ENCODE measurements at places on chromosomes 16 and 17. TPM values are rescaled to one million over a fixed set of nuclear protein-coding genes. Genes with fewer than 3 reads are reported as not detected.

The KRT33A gene
- total RNA-seq: not detected

The ANKS4B gene
- total RNA-seq: 0.05 TPM

The CRHR1 gene
- total RNA-seq: 20.6 TPM

The KRT20 gene
- total RNA-seq: not detected

The ATP2C2 gene
- 2.1 TPM for total RNA-seq

The CLEC10A gene
- total RNA-seq: 3.3 TPM

The PMM2 gene
- total RNA-seq: 21.3 TPM

The NUPR1 gene
- 2.5 TPM for total RNA-seq

The C17orf50 gene
- total RNA-seq: not detected

The NEUROD2 gene
- total RNA-seq: 3.7 TPM

The ACSM5 gene
- total RNA-seq: 0.66 TPM

The PPM1E gene
- 32.9 TPM for total RNA-seq
